ENCODE measurements at places on chromosomes 11 and 22. TPM values are rescaled to one million over a fixed set of nuclear protein-coding genes. Genes with fewer than 3 reads are reported as not detected.

The MRPL21 gene
- 30.6 TPM for total RNA-seq

The ZNF214 gene
- 0.87 TPM for total RNA-seq

The OR8D4 gene
- not detected for total RNA-seq

The TMPRSS4 gene
- total RNA-seq = 50.0 TPM

The FBXO7 gene
- total RNA-seq = 66.9 TPM

The GAB4 gene
- not detected for total RNA-seq

The SEC14L6 gene
- not detected for total RNA-seq

The WEE1 gene
- 38.4 TPM for total RNA-seq

The PARVB gene
- 4.8 TPM for total RNA-seq

The CNTF gene
- total RNA-seq = not detected

The KRTAP5-2 gene
- total RNA-seq = not detected

The NXPE4 gene
- total RNA-seq = 24.3 TPM

The OR5B12 gene
- total RNA-seq = not detected

The SAA1 gene
- total RNA-seq = not detected

The EXPH5 gene
- 23.7 TPM for total RNA-seq

Data from stomach (tissue), 19 donors.